Activated CD4-positive, alpha-beta memory T cell treated with anti-CD3 and anti-CD28 coated beads, Interleukin-2, amount 10 ng/mL, durations not matched to agents 7 days and 5 days (primary cell): ENCODE measurements at places on chromosomes 5 and 9. TPM values are rescaled to one million over a fixed set of nuclear protein-coding genes. Genes with fewer than 3 reads are reported as not detected.

- DNase-seq, result no peak
Observed at GRCh38 chr9:98171176-98171925, 21.1 kb downstream of the CORO2A start.

GRCh38 chr5:69167493-69167855 is 524 bp downstream of the CCNB1 start:
- DNase-seq, result peak; percentile 18

GRCh38 chr9:121050128-121050988 is at the start of gene C5:
Gene C5, minus strand, starts transcription at chr9:121050275. Its CDS starts 29 bp downstream, at chr9:121050246.
- no peak for DNase-seq

- DNase-seq, result no peak
Observed at GRCh38 chr5:96370976-96371375, 62.1 kb downstream of the PCSK1 start.

GRCh38 chr5:160312134-160312959 is at the start of gene CCNJL:
Gene CCNJL, minus strand, starts transcription at chr5:160312564. Its CDS starts 641 bp downstream, at chr5:160311923.
- DNase-seq, result no peak

- DNase-seq, result peak; percentile 51
Observed at GRCh38 chr9:99249619-99250018, 27.5 kb downstream of the SEC61B start.

DNA sequence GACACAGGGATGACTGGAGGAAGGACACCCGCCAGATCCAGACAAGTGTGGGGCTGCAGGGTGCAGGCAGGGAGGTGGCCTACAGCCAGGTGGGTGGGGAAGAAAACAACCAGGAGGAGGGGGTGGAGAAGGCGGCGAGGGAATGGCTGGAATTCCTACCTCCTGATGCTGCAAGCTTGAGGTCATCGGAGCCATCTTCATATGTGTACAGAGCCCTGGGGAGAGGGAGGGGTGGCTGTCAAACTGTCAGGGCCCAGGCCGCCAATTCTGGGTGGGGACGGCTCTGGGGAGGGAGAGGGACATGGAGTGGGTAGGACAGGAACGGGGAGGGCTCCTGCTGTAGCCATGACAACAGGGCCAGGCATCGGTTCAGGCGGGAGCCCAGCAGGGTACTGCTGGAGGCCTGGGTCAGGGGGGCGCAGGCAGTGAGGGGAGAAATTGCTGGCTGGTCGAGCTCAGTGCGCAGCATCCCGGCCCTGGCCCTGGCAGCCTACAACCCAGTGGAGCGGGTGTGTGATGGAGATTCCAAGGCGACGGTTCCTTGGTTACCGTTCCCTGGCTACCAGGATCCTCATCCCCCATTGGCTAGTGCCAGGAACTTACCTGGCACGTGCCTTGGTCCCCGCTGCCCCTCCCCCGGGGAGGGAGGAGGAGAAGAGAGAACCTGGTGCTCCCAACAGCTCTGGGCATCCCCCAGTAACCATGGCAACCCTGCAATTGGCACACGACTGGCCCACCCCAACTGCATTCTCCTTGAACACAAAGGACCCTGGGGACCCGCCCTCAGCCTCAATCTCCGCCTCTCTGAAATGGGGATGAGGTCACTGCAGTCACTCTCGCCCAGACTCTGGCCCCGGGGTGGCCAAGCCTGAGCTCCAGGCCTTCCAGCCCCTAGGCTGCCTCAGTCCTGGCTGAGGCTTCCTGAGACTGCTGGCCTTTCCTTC is 4.5 kb downstream of the DBN1 start:
- no peak for DNase-seq

GRCh38 chr5:170562166-170562874 is 58.5 kb downstream of the KCNIP1 start:
- DNase-seq, result no peak

DNA sequence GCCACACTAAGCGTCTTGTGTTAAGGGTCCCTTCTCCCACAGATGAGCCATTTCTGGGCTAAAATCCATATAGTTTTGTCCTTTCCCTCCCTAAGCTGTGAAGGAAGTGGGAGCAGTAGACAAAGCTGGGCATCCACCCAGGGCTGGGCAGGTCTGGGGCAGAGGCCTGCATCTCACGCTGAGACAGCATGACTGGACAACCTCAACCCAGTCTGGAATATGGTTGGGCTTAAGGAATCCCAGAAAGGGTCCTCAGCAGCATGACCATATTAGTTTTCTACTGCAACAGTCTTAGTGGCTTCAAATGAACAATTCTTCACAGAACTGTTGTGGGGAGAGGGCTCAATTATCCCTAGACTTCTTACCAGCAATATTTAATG is 173.8 kb downstream of the AUH start:
- peak; percentile 9 for DNase-seq

DNA sequence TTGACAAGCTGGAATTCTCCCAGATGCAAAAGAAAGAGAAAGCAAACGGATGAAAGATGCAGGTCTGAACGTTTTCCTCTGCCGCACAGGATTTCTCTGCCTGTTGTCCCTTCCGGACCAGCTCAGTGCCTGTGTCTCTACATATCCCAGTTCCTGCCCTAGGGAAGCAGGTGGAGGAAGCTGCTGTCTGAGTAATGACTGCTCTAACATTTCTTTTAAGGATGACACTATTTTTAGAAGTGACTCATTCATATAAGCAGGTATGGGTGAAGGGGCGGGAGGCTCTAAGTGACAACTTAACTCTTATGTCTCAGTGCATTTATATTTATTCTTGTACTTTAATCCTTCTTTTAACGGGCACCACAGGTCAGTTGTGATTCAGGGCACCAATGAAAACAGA is 128.8 kb downstream of the SLC24A2 start:
- no peak for DNase-seq

GRCh38 chr5:81268521-81269196 is 32.7 kb upstream of the ZCCHC9 start:
- DNase-seq, result no peak

DNA sequence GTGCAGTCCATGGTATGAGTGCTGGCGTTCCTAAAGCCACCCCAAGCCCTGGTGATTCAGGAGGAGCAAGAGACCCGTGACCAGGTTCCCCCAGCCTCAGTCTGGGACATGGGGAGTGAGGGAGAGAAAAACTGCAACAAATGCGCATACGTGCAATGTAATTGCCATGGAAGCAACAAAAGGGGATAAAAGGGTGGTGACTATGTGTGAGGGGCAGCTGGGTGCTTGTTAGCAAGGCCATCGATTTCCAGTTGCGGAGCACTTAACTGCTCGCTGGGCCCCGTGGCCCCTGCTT is 709 bp upstream of the SH3PXD2B start:
- no peak for DNase-seq

DNA sequence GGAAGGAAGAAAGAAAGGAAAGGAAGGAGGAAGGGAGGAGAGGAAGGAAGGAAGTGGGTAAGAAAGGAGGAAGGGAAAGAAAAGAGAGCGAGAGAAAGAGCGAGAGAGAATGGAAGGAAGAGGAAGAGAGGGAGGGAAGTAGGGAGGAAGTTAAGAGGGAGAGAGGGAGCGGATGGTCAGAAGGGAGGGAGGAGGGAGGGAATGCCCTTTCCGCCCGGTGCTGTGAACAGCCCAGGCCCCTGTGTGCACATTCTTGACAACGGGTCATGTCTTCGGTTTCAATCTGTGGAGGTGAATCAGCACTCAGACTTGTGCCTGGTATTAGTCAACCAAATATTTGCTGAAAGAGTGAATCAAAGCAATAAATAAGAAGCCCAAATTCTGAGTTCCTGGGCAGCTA is 39.2 kb downstream of the PRUNE2 start:
- DNase-seq, result no peak

GRCh38 chr5:135085133-135085935 is 51.3 kb upstream of the PITX1 start:
- no peak for DNase-seq

DNA sequence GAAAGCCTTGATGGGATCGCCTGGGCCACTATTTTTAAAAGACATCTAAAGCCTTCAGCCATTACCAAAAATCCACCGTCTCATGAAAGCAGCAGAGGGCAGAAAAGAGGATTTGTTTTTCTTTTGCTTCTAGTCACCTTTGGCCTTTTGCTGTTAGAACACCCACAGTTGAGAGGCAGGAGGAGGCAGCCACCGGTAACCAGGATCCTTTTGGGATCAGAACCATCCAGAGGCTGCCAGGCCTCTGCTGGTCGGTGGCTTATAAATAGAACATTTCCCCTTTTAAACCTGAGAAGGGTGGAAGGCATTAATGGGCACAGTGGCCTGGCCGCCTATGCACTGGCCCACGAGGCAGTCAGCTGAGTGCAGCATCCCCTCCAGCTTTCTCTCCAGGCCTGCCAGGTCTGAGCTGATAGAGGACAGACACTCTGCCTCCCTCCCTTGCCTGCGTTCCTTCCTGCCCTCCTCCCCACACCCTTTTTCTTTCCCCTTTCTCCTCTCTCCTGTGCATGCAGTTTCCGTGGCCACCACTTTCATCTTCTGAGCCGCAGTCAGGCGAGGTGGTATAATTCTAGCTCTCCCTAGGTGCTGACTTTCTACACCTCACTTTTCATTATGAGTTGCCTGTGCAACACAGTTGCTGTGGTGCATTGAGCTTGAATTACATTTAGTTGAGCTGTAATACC is 253.4 kb downstream of the ARHGAP26 start:
- DNase-seq, result peak; percentile 60

- DNase-seq, result no peak
Observed at GRCh38 chr9:15079989-15080388, 169.8 kb upstream of the FREM1 start.

MYOZ3 gene
- total RNA-seq, result not detected

NIM1K gene
- total RNA-seq, result 0.83 TPM

SPINK13 gene
- not detected for total RNA-seq

EPB41L4B gene
- 0.18 TPM for total RNA-seq

PDGFRB gene
- 7.2 TPM for total RNA-seq

SLIT3 gene
- not detected for total RNA-seq
